ENCODE measurements at places on chromosomes 16 and 17. TPM values are rescaled to one million over a fixed set of nuclear protein-coding genes. Genes with fewer than 3 reads are reported as not detected.

The NPIPA5 gene
- total RNA-seq = 7.8 TPM

The SDR42E2 gene
- not detected for total RNA-seq

The RNFT1 gene
- total RNA-seq = 27.1 TPM

The THAP11 gene
- total RNA-seq = 45.2 TPM

The ITGAD gene
- not detected for total RNA-seq
